ENCODE measurements at places on chromosomes 3 and 15.

DNA sequence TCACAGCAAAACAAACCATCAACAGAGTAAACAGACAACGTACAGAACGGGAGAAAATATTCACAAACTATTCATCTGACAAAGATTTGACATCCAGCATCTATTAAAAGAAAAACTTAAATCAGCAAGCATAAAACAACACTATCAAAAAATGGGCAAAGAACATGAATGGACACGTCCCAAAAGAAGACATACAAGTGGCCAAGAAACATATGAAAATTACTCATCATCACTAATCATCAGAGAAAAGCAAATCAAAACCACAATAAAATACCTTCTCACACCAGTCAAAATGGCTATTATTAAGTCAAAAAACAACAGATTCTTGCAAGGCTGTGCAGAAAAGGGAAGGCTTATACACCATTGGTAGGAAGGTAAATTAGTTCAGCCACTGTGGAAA is 13.7 kb upstream of the SERPINI2 start:
- no peak for DNase-seq

GRCh38 chr3:30370681-30371271 is 235.6 kb upstream of the TGFBR2 start:
- DNase-seq, result no peak

DNA sequence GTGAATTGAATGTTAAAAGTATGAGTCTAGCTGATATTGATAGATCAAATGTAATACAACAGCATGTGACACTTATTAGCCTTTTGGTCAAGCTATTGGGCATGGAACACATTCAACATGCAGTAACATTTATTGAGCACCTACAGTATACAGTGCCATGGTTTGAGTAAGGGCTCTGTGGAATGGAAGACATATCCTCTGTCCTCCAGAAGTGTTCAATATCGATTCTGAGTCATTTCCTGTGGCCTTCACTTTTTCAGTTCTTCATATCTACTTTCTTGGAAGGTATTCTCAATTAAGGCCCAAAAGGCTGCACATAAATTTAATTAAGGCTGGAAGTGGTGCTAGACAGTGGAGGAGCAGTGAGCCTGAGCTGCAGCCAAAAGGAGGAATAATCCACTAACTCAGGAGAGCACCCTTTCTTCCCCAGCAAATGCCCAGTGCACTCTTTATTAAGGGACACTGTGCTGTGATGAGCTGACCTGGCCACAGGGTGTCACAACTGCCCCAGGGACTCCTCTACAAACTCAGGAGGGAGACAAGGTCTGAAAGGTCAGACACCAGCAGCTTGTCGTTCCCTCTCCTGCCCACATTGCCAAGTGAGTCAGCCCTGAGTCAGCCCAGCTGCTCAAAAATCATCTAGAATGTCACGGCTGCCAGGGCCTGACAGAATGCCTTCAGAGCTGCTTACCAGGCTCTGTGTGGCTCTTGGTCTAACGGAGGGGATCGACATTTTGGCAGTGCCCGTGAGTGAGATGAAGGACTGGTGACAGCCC is 544.8 kb downstream of the AGBL1 start:
- DNase-seq, result peak; percentile 43

DNA sequence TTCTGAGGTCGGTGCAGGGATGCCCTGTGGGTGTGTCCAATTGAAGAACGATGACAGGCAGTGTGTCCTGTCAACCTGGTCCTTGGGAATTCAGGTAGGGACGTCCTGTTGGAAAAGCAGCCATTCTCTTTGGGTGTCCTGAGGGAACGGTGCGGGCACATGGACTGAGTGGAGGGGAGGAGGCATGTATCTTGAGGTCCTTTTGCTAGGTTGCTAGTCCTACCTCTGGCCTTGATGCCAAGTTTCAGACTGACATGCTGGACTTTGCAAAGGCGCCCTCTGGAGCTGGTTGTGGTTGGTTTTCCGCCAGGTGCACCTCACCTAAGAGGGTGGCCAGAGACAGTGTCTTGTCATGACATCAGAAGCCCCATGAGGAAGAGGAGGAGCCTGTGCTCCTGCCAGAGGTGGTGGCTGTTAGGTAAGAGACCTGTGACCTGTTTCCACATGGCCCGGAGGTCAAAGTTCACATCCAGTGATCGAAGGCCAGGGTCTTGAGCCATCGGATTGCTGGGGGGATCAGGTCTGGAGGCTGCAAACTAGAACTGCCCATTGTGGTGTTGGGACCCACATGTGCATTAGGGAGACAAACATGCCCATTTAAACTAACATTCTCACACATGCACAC is 106.3 kb downstream of the SNRPN start:
- no peak for DNase-seq

DNA sequence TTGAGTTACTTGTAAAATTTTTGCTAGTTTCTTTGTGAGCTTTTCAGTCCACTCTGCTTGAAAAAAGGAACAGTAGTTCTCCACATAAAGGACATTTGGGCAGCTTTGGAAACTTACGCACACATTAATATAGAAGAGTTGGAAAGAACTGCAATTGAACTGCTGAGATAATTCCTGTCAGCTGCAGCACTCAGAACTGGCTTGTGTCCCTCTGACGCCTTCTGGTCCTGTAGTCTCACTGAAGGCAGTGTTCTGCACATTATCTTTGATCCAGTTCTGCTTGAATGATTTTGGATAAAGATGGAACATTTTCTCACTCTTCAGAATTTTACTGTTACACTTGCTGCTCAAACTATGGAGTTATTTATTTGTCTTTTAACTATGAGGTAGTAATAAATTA is 901.9 kb downstream of the OTOL1 start:
- no peak for DNase-seq

DNA sequence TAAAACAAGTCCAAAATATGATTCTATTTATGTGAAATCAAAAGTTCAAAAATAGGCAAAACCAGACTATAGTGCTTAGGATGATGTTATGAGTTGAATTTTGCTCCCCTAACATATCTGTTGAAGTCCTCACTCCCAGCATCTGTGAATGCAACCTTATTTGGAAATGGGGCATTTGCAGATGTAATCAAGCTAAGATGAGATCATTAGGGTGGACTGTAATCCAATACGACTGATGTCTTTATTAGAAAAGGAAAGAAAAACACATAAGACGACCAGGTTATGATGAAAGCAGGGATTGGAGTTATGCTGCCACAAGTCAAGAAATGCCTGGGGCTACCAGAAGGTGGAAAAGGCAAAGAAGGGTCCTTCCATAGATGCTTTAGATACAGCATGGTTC is 110.5 kb upstream of the CCDC39 start:
- no peak for DNase-seq

DNA sequence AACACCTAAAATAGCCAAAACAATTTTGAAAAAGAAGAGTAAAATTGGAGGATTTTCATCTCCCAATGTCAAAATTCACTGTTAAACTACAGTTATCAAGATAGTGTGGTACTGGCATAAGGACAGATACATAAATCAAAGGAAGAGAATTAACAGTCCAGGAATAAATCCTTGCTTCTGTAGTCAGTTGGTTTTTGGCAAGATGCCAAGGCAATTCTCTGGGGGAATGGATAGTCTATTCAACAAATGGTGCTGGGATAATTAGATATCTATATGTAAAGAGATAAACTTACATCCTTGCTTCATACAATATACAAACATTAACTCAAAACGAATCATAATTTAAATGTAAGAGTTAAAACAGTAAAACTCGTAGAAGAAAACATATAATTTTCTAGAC is 57.9 kb upstream of the SELENOK start:
- no peak for DNase-seq

DNA sequence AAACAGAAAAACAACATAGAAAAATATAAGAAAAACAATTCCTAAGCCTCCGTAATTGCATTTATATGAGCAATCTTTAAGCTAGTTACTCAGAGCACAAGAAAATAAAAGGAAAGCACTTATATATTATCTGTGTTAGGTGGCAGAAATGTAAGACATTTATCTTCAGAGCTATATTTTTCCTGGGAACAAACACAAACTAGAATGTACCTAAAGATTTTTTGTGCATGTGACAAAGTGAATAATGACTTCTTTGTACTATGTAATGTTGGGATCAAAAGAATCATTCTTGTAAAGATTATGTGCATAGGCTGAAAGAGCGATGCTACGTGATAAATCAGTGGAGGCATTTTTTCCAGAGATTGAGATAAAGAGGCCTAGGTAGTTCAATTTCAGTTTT is 111.3 kb upstream of the GMNC start:
- no peak for DNase-seq

DNA sequence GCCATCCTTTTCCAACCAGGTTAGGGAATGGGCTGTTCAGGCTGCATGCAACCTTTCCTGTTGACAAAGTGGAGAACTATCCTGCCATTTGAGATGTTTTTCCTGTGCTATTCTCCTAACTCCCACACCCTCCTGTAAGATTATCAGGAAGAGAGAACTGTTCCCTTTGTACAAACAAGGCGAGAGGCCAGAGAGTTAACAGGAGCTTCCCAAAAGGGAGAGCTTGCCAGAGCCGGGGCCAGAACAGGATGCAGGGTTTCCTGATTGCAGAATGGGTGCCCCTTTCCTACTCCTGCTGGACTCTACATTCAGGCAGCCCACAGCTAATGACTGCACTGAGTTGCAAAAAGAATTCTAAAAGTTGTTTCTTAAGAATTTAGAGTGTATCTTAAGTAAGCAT is 17.1 kb downstream of the PML start:
- DNase-seq, result no peak

DNA sequence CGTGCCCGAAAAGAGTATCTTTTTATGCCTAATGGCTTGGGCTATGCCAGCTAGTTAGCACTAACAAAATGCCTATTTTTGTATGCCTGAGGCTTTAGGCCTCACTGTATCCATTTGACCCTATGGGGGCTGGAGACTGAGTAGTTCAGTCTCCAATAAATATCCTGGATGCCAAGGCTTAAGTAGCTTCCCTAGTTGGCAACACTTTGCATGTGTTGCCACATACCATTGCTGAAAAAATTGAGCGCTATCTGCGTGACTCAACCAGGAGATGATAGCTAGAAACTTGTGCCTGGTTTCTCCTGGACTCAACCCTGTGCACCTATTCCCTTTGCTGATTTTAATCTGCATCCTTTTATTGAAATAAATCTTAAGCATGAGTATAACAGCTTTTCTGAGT is 58.4 kb upstream of the ATP2C1 start:
- DNase-seq, result no peak

- DNase-seq, result no peak
These were observed 18.6 kb upstream of the C15orf40 start for GRCh38 chr15:83030021-83030420.

GRCh38 chr3:106371971-106372805 is 503.4 kb upstream of the CBLB start:
- DNase-seq, result no peak

GRCh38 chr3:182973047-182973446 is 7.3 kb downstream of the DCUN1D1 start:
- DNase-seq, result no peak

- DNase-seq, result no peak
These were observed 236.1 kb downstream of the ADAMTSL3 start for GRCh38 chr15:83889995-83890394.

GRCh38 chr3:190581041-190581541 is 67.2 kb downstream of the IL1RAP start:
- no peak for DNase-seq

DNA sequence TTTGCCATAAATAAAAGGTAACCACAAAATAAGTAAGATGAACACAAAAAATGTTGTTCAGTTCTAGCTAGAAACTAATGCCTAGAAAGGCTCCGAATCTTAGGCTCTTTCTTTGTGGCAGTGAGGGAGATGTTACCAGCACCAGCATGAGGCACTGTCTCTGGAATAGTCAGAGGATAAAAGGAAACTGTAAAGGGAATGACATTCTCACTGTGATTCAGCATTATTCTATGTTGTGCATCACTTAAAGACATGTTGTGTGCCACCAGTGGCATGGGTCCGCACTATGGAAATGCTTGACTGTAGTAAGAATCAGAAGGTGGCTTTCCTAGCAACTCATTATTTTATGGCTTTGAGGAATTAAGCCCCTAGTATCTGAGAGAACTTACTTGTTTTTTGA is 70.8 kb downstream of the SEC22A start:
- no peak for DNase-seq

DNA sequence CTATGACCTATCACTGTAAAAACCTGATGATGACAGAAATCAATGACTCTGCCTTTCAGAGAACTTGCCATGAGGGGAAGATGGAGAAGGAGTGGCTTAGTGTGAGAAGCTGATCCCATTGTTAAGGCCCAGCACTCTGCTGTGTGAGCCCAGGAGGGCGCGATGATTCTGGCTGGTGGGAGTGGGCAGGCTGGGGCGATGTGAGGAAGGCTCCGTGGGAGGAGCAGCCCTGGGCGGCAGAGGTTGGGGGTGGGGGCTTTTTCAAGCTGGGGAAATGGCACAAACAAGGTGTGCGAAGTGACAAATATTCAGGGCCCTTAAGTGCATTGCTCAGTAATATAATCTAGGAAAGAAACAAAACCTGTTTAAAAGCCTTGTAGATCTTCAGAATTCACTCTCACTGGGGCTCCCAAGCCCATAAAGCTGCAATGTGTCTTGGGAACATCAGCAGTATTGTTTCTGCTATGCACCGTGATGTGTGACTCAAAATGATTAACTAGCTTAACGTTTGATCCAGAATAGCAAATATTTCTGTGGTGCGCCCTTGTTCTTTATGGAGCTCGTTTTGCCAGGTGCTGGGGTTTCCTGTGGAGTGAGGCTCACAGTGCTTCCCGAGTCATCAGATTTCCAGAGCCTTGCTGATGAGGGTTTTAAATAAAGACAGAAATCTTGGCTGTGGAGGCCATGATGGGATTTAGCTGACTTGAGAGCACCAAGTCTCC is 141.0 kb downstream of the CHDH start:
- DNase-seq, result no peak

- DNase-seq, result no peak
These were observed 76.1 kb downstream of the FAM174B start for GRCh38 chr15:92579486-92579885.

DNA sequence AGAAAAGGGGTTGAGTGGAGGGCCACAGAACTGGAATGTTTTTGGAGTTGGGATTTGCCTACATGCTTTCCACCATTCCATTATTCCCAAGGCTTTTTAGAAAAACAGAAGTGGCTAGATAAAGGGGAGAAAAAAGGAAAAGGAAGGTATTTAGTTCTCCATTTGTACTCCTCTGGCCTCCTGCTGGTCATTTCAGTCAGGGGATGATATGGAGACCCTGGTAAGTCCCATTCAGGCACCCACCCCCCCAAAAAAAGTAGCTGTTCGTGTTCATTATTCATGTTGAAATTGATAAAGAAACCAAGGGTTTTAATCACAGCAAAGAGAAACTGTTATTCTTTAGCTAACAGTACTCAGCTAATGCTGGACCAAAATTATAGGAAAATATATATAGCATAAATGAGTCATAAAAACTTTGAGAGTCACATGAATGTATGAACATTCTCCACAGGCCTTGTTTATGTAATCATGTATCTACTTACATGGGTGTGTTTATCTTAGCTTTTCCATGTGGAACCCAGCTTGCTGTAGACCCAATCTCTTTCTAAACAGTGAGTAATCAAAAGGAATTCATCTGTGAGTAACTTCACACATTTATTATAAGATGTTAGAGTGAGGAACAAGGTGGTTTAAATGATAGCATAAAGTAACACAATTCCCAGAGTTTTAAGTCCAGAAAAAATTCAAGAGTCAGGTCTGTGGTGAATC is 167.2 kb downstream of the KCNMB2 start:
- no peak for DNase-seq

- no peak for DNase-seq
These were observed 12.4 kb upstream of the MELTF start for GRCh38 chr3:197041875-197042488.

- DNase-seq, result no peak
These were observed 261.4 kb upstream of the HES1 start for GRCh38 chr3:193874512-193874911.
